ENCODE measurements at places on chromosomes 1 and 21.

GRCh38 chr21:38531039-38531541 lies 32.8 kb upstream of the ERG start:
- no peak for DNase-seq
- no peak overlapping the region for H3K27ac ChIP-seq
- H3K4me1 ChIP-seq: no peaks in the 10 kb centered on the region

DNA sequence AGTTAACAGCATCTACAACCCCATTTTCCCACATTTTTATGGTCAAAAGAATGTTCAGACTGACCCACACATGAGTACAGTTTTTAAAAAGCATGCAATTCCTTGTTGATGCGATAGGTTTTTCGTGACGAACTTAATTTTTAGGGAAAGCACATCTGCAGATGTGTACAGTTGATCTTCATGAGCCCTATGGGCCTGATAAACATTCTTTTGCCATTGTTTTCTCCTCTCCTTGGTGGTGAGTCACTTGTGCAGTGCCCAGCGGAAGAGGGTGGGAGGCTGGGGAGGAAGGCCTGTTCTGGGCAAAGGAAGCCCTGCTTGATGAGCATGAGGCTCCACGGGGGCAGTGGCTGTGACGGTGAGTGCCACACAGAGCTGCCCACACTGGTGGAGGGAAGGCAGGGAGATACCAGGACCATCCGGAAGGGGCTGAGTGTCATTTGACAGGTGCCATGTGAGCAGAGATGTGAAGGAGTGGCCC lies 5.3 kb downstream of the ARF1 start:
- H3K4me1 ChIP-seq: peaks cover 65% of the 10 kb centered on the region
- DNase-seq: peak; percentile 93
- peak overlapping the region; percentile 91 for H3K27ac ChIP-seq
- H3K27me3 ChIP-seq: no peaks in the 10 kb centered on the region

- DNase-seq: no peak
- H3K27ac ChIP-seq: no peak overlapping the region
- peaks cover 4% of the 10 kb centered on the region for H3K4me1 ChIP-seq
- H3K4me3 ChIP-seq: no peak overlapping the region
- no peaks in the 10 kb centered on the region for H3K27me3 ChIP-seq
Measured at GRCh38 chr1:246309247-246309884, 197.7 kb downstream of the SMYD3 start.

DNA sequence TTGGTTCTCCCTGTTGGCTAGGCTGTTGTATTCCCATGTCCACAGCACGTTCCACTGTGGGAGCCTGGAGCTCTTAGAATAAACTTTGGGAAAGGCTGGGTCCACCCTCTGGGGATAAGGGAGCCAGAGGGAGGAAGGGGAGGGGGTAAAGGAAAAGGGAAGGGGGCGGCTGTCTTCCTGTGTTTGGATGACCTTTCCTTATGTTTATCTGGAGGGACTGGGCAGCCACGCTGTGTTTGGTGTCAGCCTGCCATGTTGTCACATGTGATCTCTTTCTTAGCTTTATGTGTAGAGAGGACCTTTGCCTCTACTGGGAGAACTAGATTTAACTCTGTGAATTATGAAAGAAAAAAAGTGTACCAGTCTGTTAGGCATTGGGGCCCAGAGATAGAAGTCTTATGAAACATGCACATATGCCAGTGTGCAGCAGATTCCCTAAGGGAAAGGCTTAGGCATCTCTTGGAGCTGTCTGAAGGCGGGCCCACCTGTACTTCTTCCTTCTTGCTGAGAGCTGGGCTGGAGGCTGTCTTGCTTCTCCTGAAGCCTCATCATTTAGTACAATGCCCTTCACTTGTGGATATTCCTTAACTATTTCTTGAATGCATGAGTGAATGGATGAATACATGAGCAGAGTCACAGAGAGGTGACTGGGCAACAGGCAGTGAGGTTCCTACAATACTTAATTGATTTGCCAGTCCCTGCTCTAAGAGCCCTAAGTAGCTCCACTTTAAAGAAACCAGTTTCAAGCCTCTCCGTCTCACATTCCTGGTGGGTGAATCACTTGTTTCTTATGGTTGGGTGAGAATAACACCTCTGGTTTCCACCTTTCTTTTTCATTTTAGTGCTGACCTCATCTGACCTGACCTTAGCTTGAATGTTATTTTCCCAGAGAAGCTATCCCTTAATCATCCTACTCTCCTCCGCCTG lies 62.5 kb upstream of the ARHGAP29 start:
- no peak overlapping the region for H3K4me3 ChIP-seq
- no peak overlapping the region for H3K27ac ChIP-seq
- peaks cover 57% of the 10 kb centered on the region for H3K4me1 ChIP-seq
- no peaks in the 10 kb centered on the region for H3K36me3 ChIP-seq
- no peaks in the 10 kb centered on the region for H3K27me3 ChIP-seq

GRCh38 chr1:58769809-58770320 lies 14.0 kb downstream of the JUN start:
- peaks cover 23% of the 10 kb centered on the region for H3K4me1 ChIP-seq
- H3K27ac ChIP-seq: no peak overlapping the region
- H3K36me3 ChIP-seq: no peaks in the 10 kb centered on the region
- no peaks in the 10 kb centered on the region for H3K27me3 ChIP-seq
- H3K4me3 ChIP-seq: no peak overlapping the region
- no peak for DNase-seq

- no peaks in the 10 kb centered on the region for H3K36me3 ChIP-seq
- no peaks in the 10 kb centered on the region for H3K27me3 ChIP-seq
- no peak for DNase-seq
- no peak overlapping the region for H3K4me3 ChIP-seq
- no peaks in the 10 kb centered on the region for H3K4me1 ChIP-seq
Measured at GRCh38 chr1:174726167-174726879, 273.4 kb upstream of the CACYBP start.

- H3K4me1 ChIP-seq: no peaks in the 10 kb centered on the region
- H3K27me3 ChIP-seq: peaks cover 6% of the 10 kb centered on the region
- no peak for DNase-seq
- H3K36me3 ChIP-seq: no peaks in the 10 kb centered on the region
Measured at GRCh38 chr1:209106861-209107260, 476.7 kb upstream of the CAMK1G start.

- peak; percentile 87 for DNase-seq
- no peaks in the 10 kb centered on the region for H3K27me3 ChIP-seq
- peaks cover 21% of the 10 kb centered on the region for H3K4me1 ChIP-seq
- H3K4me3 ChIP-seq: peak overlapping the region; percentile 29
- H3K36me3 ChIP-seq: no peaks in the 10 kb centered on the region
Measured at GRCh38 chr21:14900611-14901010, 164.2 kb downstream of the NRIP1 start.

DNA sequence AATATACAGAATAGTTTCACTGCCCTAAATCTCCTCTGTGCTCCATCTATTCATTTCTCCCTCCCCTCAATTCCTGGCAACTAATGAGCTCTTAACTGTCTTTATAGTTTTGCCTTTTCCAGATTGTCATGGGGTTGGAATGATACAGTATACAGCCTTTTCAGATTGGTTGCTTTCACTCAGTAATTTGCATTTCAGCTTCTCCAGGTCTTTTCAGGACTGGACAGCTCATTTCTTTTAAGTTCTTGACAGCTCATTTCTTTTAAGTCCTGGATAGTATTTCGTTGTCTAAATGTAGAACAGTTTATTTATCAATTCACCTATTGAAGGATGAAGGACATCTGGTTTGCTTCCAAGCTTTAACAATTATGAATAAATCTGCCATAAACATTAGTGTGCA lies 22.6 kb downstream of the KRTAP21-3 start:
- H3K27me3 ChIP-seq: no peaks in the 10 kb centered on the region
- H3K27ac ChIP-seq: no peak overlapping the region
- H3K36me3 ChIP-seq: no peaks in the 10 kb centered on the region

- H3K27me3 ChIP-seq: no peaks in the 10 kb centered on the region
- no peak overlapping the region for H3K27ac ChIP-seq
- peak; percentile 82 for DNase-seq
- no peak overlapping the region for H3K4me3 ChIP-seq
- H3K36me3 ChIP-seq: no peaks in the 10 kb centered on the region
Measured at GRCh38 chr1:177780096-177780700, 189.7 kb downstream of the SEC16B start.
